T-helper 17 cell (primary cell): ENCODE measurements at places on chromosomes 16 and 17. TPM values are rescaled to one million over a fixed set of nuclear protein-coding genes. Genes with fewer than 3 reads are reported as not detected.
A peak's percentile ranks its signal among the peaks of the same experiment; 100 is the strongest.

Gene SECTM1
- total RNA-seq, result 4.4 TPM

- DNase-seq, result no peak
These were observed 12.4 kb downstream of the SLC47A2 start for GRCh38 chr17:19703828-19704613.

- no peak for DNase-seq
These were observed 111.7 kb downstream of the MAP2K6 start for GRCh38 chr17:69525920-69526841.

- peak; percentile 36 for DNase-seq
These were observed at the start of gene CCDC57 for GRCh38 chr17:82212331-82213250. CCDC57 (minus strand) TSS chr17:82212842; CDS start chr17:82201944, 10,898 bp downstream.

- no peak for DNase-seq
These were observed 1.4 kb upstream of the GEMIN4 start for GRCh38 chr17:753418-753817.

GRCh38 chr17:10992106-10992880, 154.4 kb upstream of the PIRT start:
- DNase-seq, result no peak

DNA sequence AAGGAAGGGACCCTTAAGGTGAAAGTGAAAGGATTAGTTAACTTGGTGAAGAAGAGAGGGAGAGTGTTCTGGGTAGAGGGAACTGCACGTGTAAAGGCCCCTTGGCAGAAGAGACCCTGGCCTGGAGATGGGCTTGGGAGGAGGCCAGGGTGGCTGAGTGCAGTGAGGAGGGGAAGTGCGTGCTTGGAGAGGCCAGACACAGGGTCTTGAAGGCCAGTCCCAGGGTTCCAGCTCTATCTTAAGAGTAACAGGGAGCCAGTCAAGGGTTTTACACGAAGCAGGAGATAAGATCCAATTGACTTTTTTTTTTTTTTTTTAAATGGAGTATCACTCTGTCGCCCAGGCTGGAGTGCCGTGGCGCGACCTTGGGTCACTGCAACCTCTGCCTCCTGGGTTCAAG, 15.2 kb upstream of the DOK4 start:
- DNase-seq, result no peak
